Activated CD8-positive, alpha-beta T cell treated with anti-CD3 and anti-CD28 coated beads for 36 hours (primary cell): ENCODE measurements at places on chromosomes 12 and 14.

GRCh38 chr14:83607682-83608081 is 1922.3 kb upstream of the FLRT2 start:
- no peak for DNase-seq
- no peaks in the 10 kb centered on the region for H3K4me1 ChIP-seq
- no peaks in the 10 kb centered on the region for H3K27me3 ChIP-seq
- no peaks in the 10 kb centered on the region for H3K36me3 ChIP-seq
- no peak overlapping the region for H3K4me3 ChIP-seq

- peaks cover 2% of the 10 kb centered on the region for H3K27me3 ChIP-seq
- no peak overlapping the region for H3K27ac ChIP-seq
- H3K36me3 ChIP-seq, result no peaks in the 10 kb centered on the region
- no peak for DNase-seq
- H3K4me1 ChIP-seq, result no peaks in the 10 kb centered on the region
Observed at GRCh38 chr12:52918784-52919183, 13.9 kb upstream of the KRT8 start.

DNA sequence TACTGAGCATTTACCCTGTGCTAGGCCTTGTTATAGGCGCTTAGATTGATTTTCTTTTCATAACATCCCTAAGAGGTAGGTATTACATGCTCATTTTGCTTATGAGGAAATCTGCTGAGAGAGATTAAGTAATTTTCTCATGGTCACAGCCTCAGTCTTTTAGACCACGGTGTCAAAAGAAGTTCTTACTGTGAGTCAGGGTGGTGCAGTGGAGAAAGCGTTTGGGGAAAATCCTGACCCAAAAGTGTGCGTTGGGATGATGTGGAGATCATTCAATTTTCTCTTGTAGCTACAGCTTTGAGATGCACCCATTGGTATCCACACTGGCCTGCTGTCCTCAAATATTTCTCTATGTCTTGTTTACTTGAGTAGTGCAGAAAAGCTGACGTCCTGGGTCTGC is 8.2 kb downstream of the ANG start:
- no peak for DNase-seq
- no peak overlapping the region for H3K27ac ChIP-seq
- peaks cover 4% of the 10 kb centered on the region for H3K27me3 ChIP-seq
- H3K4me3 ChIP-seq, result no peak overlapping the region
- H3K36me3 ChIP-seq, result no peaks in the 10 kb centered on the region

DNA sequence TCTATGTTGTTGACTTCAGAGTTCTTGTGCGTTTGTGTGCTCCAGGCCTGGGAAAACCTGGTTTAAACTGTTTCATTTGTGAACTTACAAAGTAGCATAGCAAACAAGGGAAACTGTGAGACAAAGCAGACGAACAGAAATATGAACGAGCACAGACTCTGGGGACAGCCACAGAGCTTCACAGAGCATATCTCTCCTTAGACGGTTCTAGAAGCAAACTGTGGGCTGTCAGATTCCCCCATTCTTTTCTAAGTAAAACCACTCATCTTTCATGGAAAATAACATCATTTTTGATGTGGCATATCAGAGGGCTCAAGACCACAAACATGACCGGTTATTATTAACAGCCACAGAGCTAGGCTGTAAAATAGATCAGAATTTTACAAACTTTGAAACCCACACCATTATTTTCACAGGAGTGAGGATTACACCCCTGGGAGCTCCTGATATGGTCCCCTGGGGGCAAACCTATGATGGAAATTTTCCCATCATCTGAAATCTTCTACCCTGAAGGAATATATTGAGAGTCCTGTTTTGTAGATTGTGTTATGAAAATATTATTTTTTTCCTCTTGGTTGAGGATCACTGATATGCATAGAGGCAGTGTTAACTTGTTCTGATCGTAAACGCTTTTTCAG is 102.0 kb downstream of the ADGRD1 start:
- H3K4me3 ChIP-seq, result no peak overlapping the region
- peaks cover 10% of the 10 kb centered on the region for H3K27me3 ChIP-seq
- peaks cover 8% of the 10 kb centered on the region for H3K4me1 ChIP-seq
- no peak overlapping the region for H3K27ac ChIP-seq
